ENCODE measurements at places on chromosomes 1 and 21.

- DNase-seq, result no peak
Measured at GRCh38 chr1:232077809-232078208, 451.2 kb downstream of the DISC1 start.

GRCh38 chr1:85196358-85196757 is 4.5 kb downstream of the SYDE2 start:
- no peak for DNase-seq

DNA sequence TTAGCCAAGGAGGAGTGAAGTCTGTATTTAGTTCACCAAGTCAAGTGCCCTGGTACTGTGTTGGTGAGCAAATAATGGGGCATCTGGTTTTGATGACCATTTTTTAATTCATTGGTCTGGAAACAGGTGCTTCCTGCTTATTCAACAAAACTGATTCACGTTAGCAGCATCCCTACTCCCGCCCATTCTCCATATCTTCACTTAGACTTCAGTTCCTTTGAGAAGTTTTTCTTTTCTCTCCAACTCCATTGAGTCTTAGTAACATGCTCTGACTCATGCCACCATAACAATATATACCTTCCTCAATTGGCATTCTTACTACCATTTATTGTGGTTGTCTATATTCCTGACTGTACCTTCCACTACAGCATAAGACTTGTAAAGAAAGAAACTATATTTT is 468.9 kb downstream of the DPYD start:
- DNase-seq, result no peak

DNA sequence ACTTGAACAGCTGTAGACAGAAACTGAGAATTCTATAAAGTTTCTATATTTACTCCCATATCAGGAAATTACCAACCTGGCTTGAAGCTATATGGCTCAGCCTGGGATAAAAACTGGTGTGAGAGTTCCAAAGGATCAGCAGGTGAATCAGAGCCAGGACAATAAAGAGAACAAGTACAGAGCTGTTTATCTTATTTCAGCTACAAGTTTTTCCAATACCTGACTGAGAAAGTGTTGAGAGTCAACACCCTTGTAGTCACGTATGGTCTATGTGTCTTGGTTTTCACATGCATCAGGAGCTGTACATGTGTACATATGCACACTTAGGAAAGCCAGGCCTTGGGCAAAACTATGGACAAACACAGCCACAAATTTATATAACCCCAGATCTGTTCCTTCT is 40.7 kb upstream of the CXADR start:
- no peak for DNase-seq

GRCh38 chr1:71101839-71102376 is 21.1 kb upstream of the ZRANB2 start:
- DNase-seq, result no peak

DNA sequence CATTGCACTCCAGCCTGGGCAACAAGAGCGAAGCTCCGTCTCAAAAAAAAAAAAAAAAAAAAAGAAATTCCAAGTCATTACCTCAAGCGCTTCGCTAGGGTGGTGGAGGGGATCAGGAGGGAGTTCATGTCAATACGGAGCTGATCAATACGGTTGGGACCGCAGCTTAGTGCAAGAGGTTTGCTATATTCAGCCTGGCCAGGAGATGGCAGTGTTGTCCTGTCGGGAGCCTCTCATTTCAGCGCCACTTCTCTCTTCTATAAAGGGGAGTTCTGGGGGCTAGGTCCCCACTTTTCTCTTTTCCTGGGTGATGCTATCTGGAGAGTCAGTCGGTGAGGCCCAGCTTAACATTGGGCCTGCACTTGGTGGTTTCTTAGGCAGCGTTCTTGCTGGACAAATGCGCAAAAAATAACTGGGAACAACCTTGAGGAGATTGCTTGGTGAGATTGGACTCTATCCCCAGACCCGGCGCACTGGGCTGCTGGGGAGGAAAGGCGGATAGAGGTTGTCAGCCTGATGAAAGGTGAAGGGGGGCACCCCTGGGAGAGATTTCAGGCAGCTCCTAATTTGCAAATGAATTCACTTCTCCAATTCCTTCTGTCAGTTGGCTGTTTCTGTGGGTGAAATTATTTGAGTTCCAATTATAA is 40.4 kb downstream of the KIAA0040 start:
- no peak for DNase-seq

DNA sequence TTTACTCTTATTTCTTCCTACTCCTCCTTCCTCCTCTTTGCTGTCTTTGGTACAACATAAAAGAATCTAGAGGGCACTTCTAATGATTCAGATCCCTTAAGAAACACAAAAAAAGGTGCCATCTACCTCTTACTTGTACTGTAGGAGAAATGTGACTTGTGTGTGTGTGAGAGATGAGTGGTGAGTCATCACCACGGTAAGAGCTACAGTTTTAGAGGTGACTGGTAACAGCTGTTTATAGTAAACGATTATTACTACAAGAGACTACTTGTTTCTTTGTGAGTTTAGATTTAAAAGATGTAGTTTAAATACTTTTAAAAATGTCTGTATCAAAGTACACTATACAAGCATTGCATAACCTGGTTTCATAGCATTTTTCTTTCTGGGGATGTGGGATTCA is 40.4 kb downstream of the SLC35D1 start:
- DNase-seq, result no peak

GRCh38 chr21:32184485-32184884 is 94.4 kb downstream of the MIS18A start:
- no peak for DNase-seq

DNA sequence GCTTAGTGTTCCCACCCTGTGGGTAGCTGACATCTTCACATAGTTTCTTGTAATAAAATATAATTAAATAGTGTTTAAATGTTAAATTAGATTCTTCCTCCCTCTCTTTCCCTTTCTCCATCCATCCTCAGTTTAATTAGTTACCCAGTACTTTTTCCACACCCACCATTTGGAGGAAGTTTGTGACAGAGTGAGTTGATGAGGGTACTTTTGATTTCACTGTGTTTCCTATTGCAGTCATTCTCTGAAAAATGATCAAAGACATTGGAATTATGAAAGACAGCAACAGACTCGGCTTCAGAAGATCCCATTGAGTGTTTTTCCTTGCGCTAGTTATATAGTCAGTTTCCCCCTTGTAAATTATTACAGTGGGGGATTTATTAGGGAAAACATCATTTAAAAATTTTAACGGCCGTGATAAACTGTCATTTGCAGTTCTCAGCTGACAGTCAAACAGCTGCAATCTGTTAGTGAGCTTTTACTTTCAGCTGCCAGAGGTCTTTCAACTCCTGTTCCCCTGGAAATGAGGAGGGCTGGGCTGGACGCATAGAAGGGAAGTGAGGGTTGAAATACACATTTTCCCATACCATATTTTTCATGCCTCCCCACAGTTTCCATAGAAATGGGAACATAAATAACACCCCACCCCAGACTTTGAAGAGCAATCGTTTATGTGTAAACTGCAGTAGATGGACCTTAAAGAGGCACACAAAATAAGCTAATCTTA is 61.3 kb upstream of the CACYBP start:
- DNase-seq, result no peak

- DNase-seq, result no peak
Measured at GRCh38 chr1:157198619-157199420, 60.6 kb upstream of the ETV3 start.

DNA sequence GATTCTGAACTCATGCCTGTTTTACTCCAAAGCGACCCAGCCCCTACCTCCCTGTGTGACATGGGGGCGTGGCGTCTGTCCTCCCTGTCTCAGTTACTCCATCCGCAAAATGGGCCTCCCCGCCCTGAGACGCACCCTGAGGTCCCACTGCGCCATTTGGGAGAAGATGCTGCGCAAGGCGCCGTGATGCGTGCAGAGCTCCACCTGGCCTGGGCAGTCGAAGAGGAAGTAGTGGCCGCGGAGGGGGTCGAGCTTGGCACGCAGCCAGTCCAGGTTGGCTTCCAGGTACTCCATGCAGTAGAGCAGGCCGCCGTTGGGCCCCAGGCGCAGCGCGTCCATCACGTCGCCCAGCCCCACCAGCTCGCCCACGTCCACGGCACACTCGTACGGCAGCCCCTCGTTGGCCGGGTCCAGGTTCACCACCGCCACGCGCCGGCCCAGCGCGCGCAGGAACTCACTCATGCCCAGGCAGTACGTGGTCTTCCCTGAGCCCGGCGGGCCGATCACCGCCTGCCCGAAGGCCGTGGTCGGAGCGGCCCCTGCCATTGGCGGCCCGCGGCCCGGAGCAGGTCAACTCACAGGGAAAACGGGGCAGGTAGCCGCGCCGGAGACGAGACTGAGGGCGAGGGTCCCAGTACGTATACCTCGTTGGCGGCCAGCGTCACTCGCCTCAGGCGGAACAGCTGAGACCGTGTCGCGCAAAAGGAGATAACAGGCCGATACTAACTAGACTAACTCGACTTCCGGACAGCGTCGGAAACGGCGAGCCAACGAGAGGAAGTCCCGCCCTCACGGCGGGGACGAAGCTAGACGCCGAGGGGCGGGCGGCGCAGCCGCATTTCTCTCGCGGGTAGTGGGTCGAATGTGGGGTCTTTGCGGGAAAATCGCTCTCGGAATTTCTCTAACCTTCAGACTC is at the start of gene GPN2:
Gene GPN2, minus strand, starts transcription at position 733 of the 916 bp plus-strand sequence. Its CDS starts 187 bp downstream, at position 546.
- DNase-seq, result no peak

DNA sequence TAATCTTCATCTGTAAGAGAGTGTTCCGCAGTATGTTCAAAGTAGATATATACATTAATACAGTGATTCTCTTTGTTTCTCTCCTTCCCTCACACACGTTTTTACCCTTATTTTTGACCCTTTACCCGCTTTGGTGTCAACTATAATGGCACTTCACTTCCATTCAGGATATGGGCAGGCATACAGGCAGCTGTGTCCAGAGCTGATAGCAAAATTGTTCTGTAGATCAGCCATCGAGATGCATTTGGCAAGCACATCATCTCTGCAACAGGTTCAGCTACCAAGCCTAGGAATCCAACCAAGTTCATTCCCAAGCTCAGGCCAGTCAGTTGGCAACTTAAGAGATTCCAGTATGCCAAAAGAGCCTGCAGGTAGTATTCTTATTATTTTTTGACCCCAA is 74.8 kb downstream of the FNBP1L start:
- no peak for DNase-seq

GRCh38 chr1:58006421-58007046 is 540.0 kb downstream of the OMA1 start:
- no peak for DNase-seq

- no peak for DNase-seq
Measured at GRCh38 chr1:51270751-51271150, 34.7 kb downstream of the RNF11 start.

DNA sequence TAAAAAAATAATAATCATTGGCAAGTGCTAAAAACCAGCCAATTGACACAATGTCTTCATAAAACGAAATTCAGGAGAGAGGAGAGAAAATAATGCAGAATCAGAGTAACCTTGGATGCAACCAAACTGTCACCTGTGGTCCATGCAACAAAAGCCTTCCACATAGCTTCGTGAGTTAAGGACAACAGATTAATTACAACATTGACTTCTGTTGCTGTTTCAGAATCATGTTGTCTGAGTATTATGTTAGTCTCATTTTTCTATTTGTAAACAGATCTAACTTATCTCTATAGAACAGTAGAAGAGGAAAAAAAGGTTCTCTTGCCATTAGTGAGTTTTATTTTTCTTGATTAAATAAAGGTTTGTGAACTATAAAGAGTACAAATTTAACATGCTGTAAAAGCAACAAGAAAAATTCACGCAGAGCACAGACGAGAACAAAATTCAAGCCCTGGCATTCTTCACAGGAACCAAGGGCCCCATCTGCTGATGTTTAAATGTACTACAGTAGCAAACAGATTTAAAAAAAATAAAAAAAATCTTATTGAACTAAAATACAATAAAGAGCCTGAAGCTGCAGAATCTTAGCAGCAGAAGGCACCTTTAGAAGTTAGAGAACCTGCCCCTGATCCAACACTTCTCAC is 381.1 kb upstream of the PKN2 start:
- no peak for DNase-seq
